ENCODE measurements at places on chromosomes 16 and 17.
A peak's percentile ranks its signal among the peaks of the same experiment; 100 is the strongest.

DNA sequence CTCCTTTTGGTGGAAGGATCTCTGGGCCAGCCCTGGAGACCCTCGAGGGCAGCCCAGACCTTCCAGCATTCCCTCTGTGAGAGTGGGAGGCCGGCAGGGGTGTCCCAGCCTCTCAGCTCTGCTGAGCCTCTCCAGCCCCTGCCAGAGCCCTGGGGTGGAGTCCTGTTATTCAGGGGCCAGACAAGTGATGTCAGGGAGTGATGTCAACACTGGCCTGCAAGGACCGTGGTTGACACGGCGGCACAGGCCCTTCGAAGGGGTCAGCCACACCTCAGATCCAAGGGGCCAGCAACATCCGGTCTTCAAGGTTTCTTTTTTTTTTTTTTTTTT lies 231.2 kb downstream of the KATNIP start:
- no peak for DNase-seq

DNA sequence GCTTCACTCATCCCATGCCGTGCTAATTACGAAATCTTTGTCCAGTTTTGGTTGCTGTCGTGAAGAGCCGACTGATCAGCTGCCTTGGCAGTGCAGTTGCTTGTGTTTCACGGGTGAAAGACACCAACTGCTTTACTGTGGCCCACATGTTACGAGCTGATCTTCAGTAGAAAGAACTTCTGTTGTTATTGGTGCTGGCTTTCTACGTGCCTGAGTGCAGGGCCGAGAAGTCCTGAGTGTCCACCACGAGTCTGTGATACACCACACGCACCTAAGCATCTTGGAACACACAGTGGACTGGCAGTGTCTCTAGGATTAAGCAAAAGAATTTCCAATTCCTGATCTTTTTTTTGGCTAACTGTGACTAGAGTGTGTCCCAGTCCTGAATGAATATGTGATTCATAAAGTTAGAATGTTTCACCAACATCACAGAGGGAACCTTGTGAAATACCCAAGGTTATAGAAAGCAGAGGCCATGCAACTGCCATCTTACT lies 70.4 kb upstream of the CLEC18A start:
- DNase-seq = no peak

DNA sequence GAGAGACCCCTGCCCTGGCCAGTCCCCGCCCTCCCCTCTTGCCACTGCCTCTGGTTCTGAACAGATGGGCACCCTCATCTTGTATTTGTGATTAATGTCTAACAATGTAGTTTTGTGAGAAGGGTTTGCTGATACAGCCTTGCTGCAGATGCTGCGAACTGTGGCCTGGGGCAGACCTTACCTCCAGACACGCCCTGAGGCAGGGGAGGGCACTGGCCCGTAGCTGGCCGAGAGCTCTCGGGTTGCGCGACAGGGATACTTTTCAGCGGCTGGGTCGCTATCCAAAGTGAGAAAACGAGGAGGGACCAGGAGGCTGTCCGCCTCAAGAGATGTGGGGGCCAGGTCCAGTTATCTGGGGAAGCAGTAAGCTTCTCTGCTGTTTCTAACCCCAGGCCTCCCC lies 21.9 kb downstream of the STH start:
- DNase-seq = no peak

- DNase-seq = no peak
Measured at GRCh38 chr17:78995022-78995760, 14.4 kb downstream of the CANT1 start.

DNA sequence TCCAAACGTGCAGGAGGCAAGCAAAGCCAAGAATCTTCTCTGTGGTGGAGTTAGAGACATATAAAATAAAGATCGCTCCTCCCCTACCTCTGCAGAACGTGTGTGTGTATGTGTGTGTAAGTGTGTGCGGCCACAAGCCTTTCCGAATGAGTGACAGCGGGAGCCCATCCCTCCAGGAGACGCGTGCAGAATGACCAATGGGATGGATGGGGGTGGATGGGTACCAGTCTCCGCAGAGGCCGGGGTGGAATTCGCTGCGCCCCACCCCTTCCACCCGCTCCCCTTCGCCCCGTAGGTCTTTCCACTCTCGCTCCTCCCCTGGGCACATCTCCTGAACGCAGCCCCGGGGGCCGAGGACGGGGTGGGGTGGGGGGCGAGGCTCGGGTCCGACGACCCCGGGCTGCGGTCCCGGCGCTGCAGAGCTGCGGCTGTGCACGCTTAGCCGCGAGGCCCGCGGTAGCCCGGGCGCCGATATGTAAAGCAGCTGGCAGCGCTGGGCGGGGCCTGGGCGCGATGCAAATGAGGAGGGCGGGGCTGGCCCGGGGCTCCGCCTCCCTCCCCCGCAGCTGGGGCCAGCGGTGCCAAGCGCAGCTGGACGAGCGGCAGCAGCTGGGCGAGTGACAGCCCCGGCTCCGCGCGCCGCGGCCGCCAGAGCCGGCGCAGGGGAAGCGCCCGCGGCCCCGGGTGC lies at the start of gene PRKCB:
PRKCB (plus strand) TSS at position 594 of the 688 bp plus-strand sequence.
- DNase-seq = peak; percentile 82

DNA sequence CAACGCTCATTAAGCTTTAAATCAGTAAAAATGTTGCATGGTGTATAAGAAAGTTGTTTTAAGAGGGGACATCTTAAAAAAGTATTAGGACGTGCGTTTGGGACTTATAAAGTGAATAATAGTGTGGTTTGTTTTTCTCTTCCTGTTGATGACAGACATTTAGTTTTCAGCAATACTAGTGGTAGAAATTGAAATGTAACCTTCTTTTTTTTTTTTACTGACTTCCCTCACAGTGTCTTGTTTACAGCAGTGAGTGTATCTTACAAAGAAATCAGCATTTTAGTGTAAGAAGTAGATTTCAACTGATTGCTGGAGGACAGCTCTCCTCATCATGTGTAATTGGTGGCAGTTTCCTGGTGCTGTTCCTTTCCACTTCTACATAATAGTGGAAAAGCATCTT lies 39.6 kb downstream of the CYLD start:
- no peak for DNase-seq

DNA sequence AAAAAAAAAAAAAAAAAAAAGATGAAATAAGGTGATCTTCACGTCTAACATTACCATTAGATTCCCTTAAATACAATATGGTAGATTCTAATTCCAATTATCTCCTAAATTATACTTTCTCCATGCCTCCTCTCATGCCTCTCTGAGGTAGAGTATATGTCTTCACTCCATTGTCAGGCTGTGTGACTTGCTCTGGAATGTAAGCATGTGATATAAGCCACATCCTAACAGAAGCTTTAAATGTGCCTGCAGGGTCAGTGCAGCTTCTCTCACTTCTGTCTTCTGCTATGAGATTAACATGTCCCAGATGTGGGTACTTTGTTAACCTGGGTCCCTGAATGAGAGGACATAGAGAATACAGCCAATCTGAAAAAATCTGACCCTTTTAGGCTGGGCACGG lies 32.6 kb downstream of the MED13 start:
- no peak for DNase-seq

DNA sequence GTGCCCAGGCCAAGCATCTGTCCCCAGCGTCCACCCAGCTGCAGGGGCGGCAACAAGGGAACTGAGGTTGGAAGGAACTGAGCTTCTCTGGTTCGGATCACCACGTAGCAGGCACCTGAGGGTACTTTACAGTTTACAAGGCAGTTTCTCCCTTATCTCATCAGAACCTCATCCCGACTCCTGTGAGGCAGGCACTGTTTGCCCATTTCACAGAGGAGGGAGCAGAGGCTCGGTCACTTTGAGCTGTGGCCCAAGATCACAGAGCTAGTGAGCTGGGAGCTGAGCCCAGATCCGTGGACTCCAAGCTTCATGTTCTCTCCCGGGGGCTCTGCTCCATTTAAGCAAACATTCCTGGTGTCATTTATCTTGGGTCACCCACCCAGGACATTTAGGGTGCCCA lies 15.1 kb downstream of the UBALD1 start:
- DNase-seq = no peak

- no peak for DNase-seq
Measured at GRCh38 chr16:67283039-67283825, 3.9 kb downstream of the PLEKHG4 start.

DNA sequence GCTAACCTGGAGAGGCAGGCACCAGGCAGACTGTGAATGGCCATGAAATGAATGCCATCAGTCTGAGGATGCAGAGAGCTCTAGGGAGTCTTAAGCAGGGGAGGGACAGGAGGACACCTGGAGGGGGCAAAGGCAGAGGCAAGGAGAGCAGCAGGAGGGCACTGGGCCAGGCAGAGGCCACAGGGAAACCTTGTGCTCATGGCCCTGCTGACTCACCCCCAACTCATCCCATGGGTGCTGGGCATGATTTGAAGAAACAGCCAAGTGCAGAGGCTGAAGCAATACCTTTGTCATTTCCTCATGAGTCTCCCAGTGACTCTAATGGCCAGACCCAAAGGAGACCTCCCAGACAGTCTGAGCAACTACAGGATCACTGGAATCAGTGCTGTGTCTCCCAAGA lies 141.4 kb downstream of the TMEM132E start:
- DNase-seq = no peak

DNA sequence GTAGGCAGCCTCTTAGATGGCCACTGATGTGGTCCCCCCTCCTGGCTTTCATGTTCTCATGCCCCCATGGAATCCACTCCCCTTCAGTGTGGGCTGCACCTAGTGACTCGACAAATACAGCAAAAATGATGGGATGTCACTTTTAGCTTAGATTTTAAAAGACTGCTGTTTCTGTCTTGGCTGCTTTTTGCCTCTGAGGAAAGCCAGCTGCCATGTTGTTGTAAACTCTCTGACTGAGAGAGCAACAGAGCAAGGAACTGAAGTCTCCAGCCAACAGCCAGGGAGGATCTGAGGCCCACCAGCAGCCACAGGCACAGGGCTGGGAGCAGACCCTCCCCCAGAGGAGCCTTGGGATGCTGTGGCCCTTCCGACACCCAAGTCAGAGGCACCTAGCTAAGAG lies 60.6 kb upstream of the MARCHF10 start:
- no peak for DNase-seq

DNA sequence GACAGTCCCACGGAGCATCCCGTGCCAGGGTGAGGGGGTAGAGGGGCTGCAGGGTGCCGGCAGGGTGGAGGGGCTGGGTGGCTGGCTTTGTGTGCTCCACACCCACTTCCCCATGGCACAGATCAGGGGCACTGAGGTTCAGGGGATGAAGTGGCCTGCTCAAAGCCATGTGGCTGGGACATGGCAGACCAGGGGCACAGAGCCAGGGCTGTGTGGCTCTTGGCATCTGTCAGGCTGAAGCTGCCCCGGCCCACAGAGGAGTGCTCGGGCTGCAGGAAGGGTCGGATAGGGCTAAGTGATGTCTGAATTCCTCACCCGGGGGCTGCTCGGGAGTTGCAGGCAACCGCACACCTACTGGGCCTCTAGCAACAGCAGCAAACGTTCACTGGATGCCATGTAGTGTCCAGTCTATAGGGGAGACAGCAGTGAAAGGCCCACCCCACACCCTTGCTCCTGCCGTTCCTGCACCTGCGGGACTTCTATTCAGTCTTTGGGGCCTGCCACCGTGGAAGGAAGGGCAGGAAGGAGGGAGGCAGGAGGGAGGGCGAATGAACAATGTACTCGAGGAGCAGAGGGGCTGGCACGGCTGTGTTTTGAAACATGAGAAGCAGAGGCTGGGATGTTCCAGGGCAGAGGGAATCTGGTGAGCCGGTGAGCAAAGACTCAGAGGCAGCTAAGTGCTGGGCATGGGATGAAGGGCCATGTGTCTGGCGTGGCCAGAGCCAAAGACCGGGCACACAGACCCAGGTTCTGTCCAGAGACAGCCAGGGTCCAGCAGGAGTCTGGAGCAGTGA lies 15.1 kb downstream of the SLC5A10 start:
- no peak for DNase-seq

GRCh38 chr16:70730944-70731343 lies 45.1 kb upstream of the MTSS2 start:
- DNase-seq = no peak

DNA sequence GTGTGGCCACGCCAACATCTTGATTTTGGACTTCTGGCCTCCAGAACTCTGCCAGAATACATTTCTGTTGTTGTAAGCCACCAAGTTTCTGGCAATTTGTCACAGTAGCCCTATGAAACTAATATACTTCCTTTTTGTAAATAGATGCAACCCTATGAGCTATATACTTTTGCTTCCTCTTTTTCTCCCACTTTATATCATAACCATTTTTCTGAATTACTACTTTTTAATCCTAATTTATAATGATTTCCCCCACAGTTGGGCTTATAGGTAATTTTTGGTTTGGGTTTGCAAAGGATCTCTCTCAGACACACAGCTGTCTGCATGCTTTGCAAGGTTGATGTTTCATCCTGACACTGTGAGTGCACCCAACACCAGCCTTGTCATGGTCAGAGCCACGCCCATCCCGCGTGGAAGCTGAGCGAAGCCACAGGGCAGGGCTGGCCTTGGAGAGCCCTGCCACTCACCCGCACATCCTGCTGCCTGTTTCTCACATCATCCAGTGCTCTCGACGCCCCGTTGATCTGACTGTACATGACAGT lies 5.8 kb downstream of the TRIM25 start:
- DNase-seq = no peak

GRCh38 chr16:68297908-68298307 lies 12.8 kb downstream of the SLC7A6OS start:
- no peak for DNase-seq

DNA sequence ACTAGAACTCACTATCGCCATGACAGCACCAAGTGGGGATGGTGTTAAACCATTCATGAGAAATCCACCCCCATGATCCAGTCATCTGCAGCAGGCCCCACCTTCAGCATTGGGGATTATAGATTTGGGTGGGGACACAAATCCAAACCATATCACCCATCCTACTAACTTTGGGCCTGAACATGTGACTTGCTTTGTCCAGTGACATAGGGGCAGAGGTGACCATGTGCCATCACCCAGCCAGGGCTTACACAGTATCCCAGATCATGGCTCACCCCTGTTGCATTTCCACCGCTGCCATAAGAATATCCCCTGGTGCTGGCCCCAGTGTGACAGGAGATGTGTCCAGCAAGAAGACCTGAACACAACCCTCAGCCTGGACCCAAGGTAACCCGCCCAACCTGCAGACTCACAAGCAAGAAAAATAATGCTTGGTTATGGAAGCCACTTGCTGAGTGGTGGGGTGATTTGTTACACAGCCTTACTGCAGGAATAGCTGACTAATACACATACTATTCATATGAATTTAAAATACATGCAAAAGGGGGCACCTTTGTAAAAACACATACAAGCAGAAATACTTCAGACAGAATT lies 130.9 kb downstream of the GSG1L start:
- DNase-seq = no peak

GRCh38 chr16:49365711-49366509 lies 7.7 kb upstream of the C16orf78 start:
- no peak for DNase-seq

GRCh38 chr16:14487579-14487978 lies 142.5 kb downstream of the PARN start:
- no peak for DNase-seq

DNA sequence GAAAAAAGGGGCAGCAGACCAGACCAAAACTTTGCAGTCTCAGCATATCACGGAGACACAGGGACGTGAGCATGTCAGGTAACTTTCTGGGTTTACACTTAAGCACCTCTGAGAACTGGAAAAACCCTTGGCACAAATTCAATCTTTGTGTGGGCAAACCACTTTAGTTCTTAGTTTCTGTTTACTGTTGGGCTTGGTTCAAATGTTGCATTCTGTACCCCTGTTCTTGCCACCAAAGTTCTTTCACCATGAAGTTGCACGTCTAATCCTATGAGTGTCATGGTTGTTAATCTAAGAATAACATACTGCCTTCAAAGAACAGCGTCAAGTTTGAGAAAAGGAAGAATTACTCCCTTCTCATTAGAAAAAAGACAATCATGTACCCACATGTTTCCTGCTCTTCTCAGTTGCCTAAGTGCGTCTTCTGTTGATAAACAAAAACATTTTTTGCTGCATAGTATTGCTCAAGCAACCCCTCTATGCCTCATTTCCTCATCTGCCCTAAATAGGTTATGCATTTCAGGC lies 11.6 kb downstream of the KRT33A start:
- DNase-seq = no peak
